ENCODE measurements at places on chromosomes 6 and 20.
A peak's percentile ranks its signal among the peaks of the same experiment; 100 is the strongest.

DNA sequence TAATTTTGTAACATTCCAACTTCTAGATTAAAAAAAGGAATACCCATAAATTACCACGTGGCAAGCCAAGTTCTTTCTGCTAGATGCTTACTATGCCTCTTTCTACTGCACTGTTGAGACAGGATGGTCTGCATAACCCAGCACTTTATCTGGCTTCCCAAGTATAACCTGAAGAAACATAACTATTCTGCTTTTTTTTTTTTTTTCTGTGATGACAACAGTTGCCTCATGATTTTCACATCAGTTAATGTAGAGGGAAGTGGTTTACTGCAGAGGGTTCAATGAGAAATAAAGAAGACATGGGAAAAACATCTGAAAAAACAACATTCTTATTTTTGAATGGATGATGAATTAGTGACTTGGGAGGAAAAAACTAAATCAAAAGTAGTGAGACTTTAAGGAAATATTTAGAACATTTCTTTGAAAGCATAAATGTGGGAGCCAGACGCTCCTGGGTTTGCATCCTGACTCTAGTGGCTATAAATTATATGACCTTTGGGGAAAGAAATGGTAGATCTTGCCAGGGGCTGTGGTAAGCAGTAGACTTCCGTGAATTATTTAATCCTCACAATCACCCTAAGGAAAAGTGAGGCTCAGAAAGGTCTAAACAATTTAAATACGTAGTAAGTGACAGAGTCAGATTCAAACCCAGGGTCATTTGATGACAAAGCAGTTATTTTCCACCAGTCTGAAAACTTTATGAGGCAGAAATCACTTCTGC is 230.7 kb downstream of the PHACTR1 start:
- DNase-seq = no peak

GRCh38 chr6:75204217-75204958 is 1.5 kb downstream of the COL12A1 start:
- DNase-seq = peak; percentile 55

GRCh38 chr6:10385524-10386132 is 29.2 kb downstream of the TFAP2A start:
- DNase-seq = no peak

DNA sequence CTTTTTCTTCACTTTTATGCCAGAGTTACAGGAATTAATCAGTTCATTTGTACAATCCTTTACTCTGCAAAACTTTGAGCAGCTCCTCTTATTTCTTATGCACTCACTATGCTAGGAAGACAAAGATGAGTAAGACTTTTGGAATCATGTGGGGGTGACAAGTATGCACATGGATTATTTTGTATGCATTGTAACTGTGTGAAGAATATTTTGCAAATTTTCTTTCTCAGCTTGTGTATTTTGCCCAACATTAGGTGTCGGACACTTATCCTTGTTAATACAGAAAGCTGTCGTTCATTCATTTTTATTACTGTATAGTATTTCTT is 88.6 kb downstream of the PPP1R14C start:
- DNase-seq = no peak

DNA sequence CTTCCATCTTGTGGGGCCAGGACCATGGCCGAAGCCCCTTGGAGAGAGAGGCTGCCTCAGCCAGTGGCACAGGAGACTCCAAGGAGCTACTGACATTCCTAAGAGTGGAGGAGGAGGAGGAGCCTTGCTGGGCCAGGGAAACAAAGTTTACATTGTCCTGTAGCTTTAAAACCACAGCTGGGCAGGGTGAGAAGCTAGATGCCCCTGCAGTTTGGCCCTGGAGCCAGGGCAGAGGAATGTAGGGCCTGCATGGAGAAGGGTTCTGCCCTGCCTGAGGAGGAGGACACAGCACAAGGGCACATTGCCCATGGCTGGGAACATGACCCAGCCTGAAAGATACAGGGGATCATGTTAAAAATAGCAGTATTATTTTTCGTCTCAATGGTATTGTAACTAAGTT is 37.4 kb downstream of the PLCG1 start:
- no peak for DNase-seq

GRCh38 chr6:151409260-151409659 is 17.9 kb upstream of the ZBTB2 start:
- DNase-seq = no peak

DNA sequence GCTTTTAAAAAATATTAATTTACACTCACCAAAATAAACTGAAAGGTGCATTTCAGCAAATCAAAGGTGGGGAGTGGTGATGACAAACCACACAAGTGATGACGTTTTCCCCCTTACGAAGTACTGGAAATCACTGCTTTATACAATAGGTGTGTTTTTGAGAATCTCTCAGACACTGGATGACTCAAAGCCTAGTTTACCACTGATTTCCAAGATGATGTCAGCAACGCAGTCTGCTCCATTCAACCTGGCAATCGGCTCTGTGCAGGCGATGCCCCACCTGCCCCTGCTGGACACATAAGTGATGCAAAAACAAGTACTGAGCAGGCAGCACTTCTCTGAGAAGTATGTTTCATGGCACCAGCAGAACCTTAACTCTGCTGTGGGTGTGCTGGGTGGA is 114.4 kb downstream of the SOD2 start:
- DNase-seq = no peak

- DNase-seq = no peak
Observed at GRCh38 chr20:4384961-4385360, 336.7 kb upstream of the PRND start.

GRCh38 chr6:154615483-154616025 is 105.1 kb upstream of the CNKSR3 start:
- no peak for DNase-seq

GRCh38 chr6:125020385-125020784 is 58.1 kb downstream of the RNF217 start:
- no peak for DNase-seq

GRCh38 chr20:60630609-60631008 is 621.5 kb upstream of the CDH4 start:
- DNase-seq = no peak

DNA sequence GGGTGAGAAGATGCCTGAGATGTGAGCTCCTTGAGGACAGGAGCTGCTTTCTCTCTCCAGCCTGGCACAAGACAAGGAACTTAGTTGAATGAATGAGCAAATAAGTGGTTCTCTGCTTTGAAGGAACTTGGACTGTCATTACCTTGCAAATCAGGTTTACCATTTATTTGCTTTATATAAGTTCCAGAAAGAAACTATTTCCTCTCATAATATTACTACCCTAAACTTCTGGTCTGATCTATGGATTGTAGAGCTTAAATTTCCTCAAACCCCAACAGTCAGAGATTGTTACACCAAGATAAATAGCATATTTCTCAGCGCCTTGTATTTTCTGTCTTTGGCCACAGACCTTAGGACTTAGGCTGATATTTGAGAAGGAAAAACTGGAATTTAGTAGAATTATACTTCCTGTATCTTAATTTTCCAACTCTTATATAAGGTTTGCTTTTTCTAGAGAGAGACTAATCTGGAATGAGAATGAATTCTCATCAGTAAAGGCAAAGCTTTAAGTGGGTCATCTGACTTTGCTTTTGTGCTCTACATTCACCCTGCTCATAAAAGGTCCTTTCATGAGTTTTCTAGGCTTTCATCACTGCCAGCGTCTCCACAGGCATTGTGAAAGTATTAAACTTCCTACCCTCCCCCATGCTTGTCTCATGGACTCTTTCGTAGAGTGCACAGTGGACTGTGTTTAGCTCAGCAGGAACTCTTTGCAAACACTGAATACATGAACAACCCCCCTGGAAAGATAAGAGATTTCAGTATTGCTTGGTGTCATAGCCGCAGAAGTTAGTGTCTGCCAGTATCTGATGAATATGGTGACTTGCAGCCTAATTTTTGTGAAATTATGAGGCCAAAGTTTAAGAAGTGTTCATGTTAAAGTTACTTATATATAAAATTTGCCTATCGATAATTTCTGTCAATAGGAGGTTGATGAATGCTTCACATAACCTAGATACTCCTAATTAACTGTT is 74.0 kb downstream of the PTPRA start:
- DNase-seq = no peak

DNA sequence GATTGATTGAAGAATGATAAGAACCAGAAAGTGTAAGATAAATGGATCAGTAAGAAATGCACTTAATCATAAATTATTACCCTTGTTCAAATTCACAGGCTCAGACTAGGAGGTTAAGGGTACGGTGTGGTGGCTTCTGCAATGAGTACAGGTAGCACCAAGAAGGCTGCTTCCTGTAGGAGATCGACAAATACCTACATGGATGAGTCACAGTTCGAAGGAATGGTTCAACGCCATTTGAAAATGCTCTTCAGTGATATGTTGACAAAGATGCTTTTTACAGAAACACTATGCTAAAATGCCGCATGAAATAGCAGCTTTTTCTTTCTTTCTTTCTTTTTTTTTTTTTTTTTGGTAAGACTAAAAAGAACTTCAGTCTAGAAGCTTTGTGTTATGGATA is 116.2 kb downstream of the DTNBP1 start:
- DNase-seq = no peak

- no peak for DNase-seq
Observed at GRCh38 chr6:150271172-150271500, 97.7 kb upstream of the IYD start.

DNA sequence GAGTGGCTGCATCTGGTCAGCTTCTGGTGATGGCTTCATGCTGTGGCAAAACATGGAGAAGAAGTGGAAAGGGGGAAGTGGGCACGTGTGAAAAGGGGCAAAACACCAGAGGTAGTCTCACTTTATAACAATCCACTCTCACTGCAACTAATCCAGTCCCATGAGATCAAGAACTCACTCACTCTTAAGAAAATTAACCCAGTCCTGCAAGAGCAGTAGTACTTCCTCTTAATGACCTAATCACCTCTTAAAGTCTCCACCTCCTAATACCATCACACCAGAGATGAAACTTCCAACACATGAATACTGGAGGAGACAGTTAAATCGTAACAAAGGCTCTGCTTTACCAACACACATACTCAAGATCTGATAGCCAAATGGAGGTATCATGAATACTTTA is 152.6 kb downstream of the THEMIS start:
- no peak for DNase-seq

GRCh38 chr20:43727980-43728590 is 1.3 kb upstream of the GTSF1L start:
- DNase-seq = no peak

GRCh38 chr6:152746172-152746553 is 4.4 kb upstream of the VIP start:
- DNase-seq = no peak

- DNase-seq = no peak
Observed at GRCh38 chr6:152135755-152136448, 328.4 kb downstream of the ESR1 start.

DNA sequence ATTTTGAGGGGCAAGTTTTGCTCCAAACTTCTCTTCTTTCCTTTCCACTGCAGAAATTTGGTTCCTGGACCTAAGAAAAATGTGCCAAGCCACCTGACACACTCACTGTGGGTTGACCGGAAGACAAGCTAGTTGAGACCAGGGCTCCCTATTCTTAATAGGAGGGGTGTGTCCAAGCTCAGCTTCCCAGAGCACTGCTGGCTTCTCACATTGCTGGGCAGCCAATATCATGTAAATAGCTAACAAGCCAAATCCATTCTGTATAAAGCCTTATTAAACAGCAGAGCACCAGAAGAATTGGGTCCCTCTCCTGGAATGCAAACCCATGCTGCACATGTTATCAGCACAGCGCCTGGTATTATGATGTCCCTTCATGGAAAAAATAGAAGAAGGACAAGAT is 17.0 kb upstream of the SAMD3 start:
- no peak for DNase-seq

- no peak for DNase-seq
Observed at GRCh38 chr6:83702077-83702476, 6.8 kb downstream of the SNAP91 start.

DNA sequence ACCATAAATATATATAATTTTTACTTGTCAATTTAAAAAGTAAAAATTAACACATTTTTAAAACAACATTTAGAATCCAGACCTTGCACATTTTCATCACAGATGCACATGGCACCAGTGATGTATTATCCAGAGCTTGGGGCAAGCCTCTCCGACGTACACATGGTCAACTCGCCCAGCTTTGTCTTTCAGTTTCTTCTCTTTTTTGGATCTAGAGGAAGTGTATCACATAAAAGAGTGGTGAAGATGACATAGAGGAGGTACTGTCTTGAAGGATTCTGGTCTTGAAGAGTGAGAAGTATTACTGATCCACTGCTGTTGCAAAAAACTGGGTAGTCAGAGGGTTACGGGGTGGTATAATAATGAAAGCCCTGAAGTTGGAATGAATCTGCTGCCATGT is 46.9 kb upstream of the TAB2 start:
- DNase-seq = no peak

- DNase-seq = no peak
Observed at GRCh38 chr6:166504100-166504499, 82.4 kb downstream of the RAMACL start.

GRCh38 chr6:32551410-32551809 is 21.3 kb upstream of the HLA-DRB5 start:
- DNase-seq = no peak

GRCh38 chr6:98039443-98039842 is 756.4 kb upstream of the MMS22L start:
- no peak for DNase-seq

- DNase-seq = no peak
Observed at GRCh38 chr6:111810294-111811131, 62.7 kb downstream of the FYN start.

- DNase-seq = no peak
Observed at GRCh38 chr6:32189069-32189741, 797 bp downstream of the PBX2 start.

DNA sequence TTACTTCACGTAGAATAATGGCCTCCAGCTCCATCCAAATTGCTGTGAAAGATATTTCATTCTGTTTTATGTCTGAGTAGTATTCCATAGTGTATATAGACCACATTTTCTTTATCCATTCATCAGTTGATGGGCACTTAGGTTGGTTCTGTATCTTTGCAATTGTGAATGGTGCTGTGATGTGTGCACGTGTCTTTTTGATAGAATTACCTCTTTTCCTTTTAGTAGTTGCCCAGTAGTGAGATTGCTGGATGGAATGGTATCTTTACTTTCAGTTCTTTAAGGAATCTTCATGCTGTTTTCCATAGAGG is 91.8 kb downstream of the CARMIL1 start:
- DNase-seq = no peak

GRCh38 chr6:168218785-168219566 is 100.6 kb downstream of the DACT2 start:
- no peak for DNase-seq
